ENCODE measurements at places on chromosomes 7 and 10. TPM values are rescaled to one million over a fixed set of nuclear protein-coding genes. Genes with fewer than 3 reads are reported as not detected.

TEX47 gene
- not detected for total RNA-seq

RET gene
- total RNA-seq = 34.7 TPM

VSIR gene
- total RNA-seq = 0.29 TPM

RADIL gene
- 31.3 TPM for total RNA-seq
